ENCODE measurements at places on chromosomes 13 and 19. TPM values are rescaled to one million over a fixed set of nuclear protein-coding genes. Genes with fewer than 3 reads are reported as not detected.

The WDR87 gene
- under 0.01 TPM for total RNA-seq

The PHF11 gene
- total RNA-seq = 53.9 TPM

GRCh38 chr13:98456413-98456845, 120.5 kb downstream of the STK24 start:
- no peaks in the 10 kb centered on the region for H3K27me3 ChIP-seq
- peaks cover 19% of the 10 kb centered on the region for H3K36me3 ChIP-seq
- DNase-seq = no peak
- H3K4me3 ChIP-seq = no peak overlapping the region
- peak overlapping the region; percentile 52 for H3K27ac ChIP-seq

- H3K36me3 ChIP-seq = no peaks in the 10 kb centered on the region
- no peak for DNase-seq
- no peak overlapping the region for H3K4me3 ChIP-seq
- H3K27ac ChIP-seq = no peak overlapping the region
Observed at GRCh38 chr13:94140511-94140910, 339.0 kb downstream of the DCT start.

GRCh38 chr13:44974056-44974793, 15.0 kb downstream of the NUFIP1 start:
- H3K27me3 ChIP-seq = no peaks in the 10 kb centered on the region
- peaks cover 11% of the 10 kb centered on the region for H3K36me3 ChIP-seq
- H3K4me3 ChIP-seq = no peak overlapping the region

- peaks cover 6% of the 10 kb centered on the region for H3K27me3 ChIP-seq
- no peaks in the 10 kb centered on the region for H3K36me3 ChIP-seq
- no peak for DNase-seq
- no peak overlapping the region for H3K27ac ChIP-seq
Observed at GRCh38 chr13:24681930-24682329, 1.7 kb downstream of the ATP12A start.

DNA sequence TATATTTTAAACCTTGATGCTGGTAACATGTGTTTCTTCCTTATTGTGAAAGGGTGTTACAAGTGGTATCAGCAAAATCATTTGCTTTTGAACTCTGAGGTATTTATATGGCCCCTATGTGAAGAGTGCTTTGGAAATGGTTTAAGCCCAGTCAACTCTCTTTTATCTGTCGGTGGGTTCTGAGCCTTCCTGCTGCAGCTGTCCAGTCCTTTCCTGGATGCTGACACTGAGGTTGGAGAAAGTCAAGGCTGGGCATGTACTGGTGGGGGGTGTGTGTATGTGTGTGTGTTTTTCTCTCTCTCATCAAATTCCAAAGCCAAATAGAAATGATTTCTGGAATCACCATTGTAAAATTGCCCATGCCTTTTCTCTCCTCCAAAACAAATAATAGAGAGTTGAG, 221.2 kb downstream of the LMO7 start:
- no peaks in the 10 kb centered on the region for H3K4me1 ChIP-seq
- H3K27ac ChIP-seq = no peak overlapping the region
- peaks cover 5% of the 10 kb centered on the region for H3K36me3 ChIP-seq
- DNase-seq = no peak

All from thyroid gland (tissue), 4 donors.